ENCODE measurements at places on chromosomes 5 and 9.

GRCh38 chr9:98665501-98665900 lies 43.2 kb downstream of the GABBR2 start:
- no peak for DNase-seq

DNA sequence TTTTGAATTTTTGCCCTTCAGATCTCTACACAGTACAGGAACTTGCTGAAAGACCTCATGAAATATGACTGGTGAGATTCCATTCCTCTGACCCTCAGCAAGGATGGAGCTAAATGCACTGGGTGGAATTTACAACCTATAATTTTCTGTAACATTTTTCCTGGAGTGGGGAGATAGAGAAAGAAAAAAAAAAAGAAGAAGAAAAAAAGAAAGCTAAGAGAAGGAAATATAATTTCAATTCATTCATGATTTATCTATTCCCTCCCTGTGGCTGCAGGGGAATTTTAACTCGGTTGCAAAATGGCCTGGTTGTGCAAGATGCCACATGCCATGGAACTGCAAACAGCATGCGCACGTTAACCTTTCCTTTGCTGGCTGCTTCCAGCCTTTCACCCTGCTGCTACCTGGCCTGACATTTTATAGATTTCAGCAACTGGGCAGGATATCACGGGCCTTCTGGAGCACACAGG lies 155.4 kb downstream of the FSTL4 start:
- no peak for DNase-seq

- DNase-seq = no peak
Measured at GRCh38 chr5:130333089-130333488, 428.8 kb downstream of the CHSY3 start.

- no peak for DNase-seq
Measured at GRCh38 chr5:1814183-1815020, 13.2 kb downstream of the NDUFS6 start.

- no peak for DNase-seq
Measured at GRCh38 chr5:95823738-95824609, 1.4 kb upstream of the GLRX start.

DNA sequence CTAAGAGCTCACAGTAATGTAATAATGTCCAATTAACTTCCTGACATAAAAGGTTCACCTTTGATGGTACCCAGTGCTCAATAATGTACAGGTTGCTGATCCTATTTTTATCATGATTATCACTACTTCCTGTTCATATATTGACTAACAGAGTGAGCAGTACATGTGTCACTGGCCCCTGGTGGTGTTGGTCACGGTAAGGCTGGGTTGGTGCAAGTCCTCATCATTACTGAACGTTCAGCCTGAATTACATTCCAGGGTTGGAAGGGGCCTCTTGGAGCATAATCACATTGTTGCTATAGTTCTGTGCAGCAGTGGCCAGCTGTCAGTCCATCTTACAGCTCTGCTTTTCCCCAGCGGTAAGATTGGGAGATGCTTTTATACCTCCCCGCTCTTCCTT lies 24.2 kb upstream of the CKMT2 start:
- DNase-seq = no peak

GRCh38 chr9:133714606-133715294 lies 23.4 kb downstream of the SARDH start:
- no peak for DNase-seq

DNA sequence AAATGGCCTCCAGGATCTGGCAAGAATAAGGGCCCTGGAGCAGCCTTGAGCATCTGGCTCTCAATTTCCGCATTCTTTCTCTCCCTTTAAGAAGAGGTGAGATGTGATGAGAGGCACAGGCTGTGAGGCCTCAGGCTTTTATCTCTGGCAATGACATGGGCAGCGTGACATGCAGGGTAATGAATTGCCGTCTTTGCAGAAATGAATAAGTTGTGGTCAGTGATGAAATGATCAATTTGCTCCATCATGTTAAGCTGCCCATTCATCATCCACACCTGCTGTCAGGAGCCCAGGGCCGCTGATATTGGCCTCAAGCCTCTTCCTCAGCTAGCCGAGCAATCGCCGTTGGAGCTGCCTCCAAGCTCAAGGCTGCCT lies 265.3 kb downstream of the TRIM32 start:
- no peak for DNase-seq

- DNase-seq = no peak
Measured at GRCh38 chr5:30607301-30607894, 586.1 kb upstream of the CDH6 start.

DNA sequence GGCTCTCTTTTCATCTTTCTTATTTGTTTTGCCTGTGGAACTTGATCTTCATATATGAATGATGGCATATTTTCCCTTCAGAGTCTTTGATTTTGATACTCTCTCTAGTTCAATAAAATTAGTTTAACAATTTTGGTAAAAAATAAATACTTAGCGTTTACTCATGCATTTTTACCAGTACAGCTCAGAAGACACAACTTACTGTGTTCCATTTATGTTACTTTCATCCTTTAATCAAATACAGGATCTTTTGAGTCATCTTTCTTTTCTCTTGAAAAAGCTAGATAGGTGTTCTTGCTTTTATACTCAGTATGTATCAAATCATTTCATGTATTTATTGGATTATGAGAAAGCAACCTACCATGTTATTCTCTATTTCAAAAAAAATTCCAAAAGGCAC lies 47.1 kb upstream of the RICTOR start:
- no peak for DNase-seq

- DNase-seq = no peak
Measured at GRCh38 chr5:152187668-152188067, 217.4 kb downstream of the NMUR2 start.

- no peak for DNase-seq
Measured at GRCh38 chr5:83368835-83369234, 102.7 kb upstream of the VCAN start.

GRCh38 chr5:8954801-8955200 lies 591.1 kb downstream of the SEMA5A start:
- no peak for DNase-seq

DNA sequence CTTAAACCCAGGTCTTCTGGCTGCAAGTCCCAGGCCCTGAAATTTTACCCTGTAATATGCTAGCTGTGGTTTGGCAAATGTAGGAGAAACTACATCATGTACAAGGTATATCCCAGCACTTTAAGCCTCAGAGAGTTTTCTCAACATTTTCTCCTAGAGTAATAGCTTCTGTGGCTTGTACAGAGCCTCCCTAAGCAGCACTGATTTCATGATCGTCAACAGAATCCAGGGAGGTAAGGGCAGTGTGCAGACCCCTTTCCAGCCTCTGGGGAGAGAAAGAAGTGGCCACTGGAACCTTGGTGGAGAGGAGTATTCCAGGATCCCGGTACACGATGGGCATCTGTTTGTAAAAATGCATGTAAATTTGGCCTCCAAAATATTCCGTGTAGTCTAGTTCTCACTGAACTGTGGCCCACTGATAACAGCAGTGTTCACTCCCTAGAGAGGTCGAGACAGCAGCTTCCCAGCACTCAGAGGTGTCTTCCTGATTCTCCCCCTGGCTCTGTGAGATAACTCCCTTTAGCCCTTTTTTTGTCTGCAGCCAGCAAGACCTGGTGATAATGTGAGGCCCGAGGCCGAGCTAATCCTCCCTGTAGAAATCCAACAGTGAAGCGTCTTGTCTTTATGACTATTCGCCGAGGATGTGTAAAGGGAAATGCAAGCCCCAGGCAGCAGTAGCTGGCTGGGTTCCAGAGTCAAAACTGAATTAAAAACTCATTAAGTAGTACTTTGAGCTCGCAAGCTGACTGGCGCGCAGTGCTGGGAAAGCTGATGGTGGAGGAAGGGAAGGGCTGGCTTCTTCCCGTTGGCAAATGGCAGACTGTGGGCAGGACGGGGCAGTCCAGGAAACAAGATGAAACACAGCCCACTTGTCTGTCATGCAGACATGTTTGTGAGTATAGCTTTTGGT lies 59.0 kb downstream of the MAP1B start:
- DNase-seq = no peak
